IPS DF 6.9 (cell line): ENCODE measurements at places on chromosomes 1 and 21.

DNA sequence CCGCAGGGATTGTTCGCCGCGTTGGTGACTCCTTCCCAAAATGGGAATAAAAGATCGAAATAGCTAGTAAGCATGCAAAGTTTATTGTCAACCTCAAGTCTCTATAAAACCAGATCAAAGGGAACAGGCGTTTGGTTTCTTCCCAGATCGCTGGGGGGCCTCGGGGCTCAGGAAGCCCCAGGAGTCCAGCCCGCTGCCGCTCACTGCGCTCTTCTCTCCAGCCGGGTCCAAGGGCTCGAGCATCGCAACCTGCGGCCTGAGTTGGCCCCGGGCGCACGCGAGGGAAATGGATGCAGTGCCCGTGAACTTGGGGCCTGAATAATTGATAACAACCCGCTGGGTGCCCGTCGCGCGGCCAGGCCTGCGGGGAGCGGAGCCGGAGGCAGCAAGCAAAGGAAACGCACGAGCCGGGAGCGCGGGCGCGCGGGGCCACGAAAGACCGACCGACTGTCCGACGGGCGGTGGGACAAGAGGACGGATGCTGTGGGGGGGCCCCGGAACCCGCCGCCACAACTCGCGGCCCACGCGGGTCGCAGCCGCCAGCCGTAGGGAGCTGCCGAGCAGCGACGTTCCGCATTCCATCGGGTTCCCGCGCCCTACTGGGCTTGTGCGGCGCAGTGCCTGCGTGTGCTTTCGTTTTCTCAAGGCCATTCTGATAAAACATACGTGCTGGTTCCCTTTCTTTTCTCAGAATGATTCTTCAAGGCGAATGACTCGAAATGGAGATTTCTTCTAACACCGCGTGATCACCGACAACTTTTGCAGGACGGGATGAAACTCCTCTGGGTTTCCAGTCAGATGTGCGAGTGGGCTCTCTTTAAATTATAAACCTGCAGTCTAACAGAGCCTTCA is 14.0 kb upstream of the ALX3 start:
- DNase-seq, result no peak

DNA sequence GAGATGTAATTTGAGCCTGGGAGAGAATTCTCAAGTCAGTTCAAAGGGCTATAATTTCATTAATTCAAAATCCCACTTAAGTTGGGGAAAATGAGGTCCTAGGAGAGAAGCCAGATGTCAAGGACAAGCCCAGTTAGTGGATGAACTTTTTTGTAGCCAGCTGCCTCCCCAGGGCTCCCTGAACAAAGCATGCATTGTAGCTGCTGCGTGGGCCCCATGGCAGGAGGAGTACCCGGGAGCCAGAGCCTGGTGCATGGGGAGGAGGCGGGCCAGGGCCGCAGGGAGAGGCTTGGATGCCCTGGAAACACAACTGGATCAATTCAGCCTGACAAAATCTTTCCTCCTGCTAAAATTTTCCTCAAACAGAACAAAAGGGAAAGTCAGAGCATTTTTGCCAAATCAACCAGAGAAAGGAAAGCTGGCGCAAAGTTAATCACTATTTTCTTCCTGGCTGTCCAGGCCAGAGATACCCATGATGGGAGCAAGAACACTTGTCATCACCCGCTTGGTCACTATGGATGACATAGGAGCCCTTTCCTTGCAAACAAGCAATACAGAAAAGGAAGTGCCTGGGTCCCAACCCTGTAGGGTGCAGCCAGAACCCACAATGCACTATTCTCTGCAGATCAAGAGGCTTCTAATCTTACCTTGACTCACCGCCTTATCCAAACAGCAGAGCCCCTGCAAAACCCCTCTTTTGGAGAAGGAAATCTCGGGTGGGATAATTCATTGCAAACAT is 248.1 kb upstream of the RAB4A start:
- DNase-seq, result no peak

DNA sequence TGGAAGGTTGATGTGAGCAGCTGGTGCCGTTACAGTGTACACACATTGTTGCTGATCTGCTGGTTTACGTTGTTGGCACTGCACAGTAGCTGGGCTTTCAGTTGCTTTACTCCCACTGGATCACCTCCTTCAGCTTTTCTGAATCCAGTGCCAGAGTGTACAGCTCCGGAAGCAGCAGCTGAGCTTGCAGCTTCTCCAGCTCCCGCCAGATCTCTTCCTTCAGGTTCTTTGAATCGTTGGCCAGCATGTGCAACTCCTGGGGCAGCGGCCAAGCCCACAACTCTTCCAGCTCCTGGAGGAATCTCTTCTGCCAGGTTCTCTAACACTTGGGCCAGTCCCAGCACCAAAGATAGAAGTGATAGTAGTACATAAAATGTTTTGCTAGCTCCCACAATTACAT is 149.7 kb upstream of the RRP15 start:
- DNase-seq, result no peak

GRCh38 chr1:100449477-100449876 is 88.5 kb upstream of the GPR88 start:
- no peak for DNase-seq

DNA sequence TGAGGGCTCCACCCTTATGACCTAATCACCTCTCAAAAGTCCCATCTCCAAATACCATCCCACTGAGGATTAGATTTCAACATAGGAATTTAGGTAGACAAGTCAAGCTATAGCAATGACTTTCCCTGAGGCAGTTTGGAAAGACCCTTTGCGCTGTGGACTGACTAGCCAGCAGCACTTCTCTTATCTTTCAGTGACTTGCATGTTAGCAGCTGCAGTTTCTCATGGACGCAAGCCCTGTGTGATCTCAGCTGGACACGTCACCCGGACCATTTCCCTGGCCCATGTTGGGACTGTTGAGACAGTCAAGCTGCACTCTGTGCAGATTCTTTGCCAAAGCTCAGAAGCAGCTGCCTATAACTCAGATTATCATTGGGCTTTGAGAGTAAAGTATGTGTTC is 408.1 kb upstream of the USP24 start:
- DNase-seq, result no peak

- DNase-seq, result no peak
Measured at GRCh38 chr1:163912170-163912884, 590.6 kb downstream of the NUF2 start.

GRCh38 chr1:118169016-118169415 is 16.0 kb downstream of the SPAG17 start:
- DNase-seq, result no peak

- peak; percentile 68 for DNase-seq
Measured at GRCh38 chr1:119808972-119809550, 2.2 kb downstream of the REG4 start.

- no peak for DNase-seq
Measured at GRCh38 chr1:28458237-28459228, 47.3 kb upstream of the RCC1 start.

DNA sequence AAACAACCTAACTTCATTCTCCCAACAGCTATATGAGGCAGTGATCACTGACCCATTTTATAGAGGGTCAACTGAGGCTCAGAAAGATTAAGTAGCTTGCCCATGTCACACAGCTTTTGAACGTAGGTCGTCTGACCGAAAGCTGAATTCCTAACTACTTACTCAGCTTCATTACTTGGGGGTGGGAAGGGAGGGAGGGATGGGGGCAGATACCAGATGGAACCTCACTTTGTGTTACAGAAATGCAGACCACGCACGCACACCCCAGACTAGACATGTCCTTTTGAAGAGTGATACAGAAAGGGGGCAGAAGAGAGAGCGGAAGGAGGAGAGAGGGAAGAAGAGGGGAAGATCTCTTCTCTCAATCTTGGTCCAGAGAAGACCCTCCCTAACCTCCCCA is 2.3 kb downstream of the ADGRB2 start:
- DNase-seq, result no peak

- no peak for DNase-seq
Measured at GRCh38 chr21:24561291-24561690, 1046.0 kb downstream of the MRPL39 start.

DNA sequence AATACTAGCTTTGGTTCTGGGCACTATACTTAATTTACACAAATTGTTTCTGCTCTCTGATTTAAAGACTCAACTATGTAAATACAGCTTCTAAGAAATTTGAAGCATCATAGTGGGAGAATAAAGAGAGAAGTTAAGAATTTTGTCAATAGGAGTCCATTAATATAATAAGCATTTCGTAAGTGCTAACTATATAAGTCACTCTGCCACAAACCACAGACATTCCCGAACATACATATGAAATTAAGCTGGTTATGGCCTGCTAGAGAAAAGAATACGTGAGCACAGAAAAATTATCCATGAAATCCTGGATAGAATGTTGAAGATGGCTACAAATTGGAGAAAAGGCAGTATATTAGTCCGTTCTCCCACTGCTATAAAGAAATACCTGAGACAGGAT is 526.2 kb downstream of the MRPL39 start:
- no peak for DNase-seq

DNA sequence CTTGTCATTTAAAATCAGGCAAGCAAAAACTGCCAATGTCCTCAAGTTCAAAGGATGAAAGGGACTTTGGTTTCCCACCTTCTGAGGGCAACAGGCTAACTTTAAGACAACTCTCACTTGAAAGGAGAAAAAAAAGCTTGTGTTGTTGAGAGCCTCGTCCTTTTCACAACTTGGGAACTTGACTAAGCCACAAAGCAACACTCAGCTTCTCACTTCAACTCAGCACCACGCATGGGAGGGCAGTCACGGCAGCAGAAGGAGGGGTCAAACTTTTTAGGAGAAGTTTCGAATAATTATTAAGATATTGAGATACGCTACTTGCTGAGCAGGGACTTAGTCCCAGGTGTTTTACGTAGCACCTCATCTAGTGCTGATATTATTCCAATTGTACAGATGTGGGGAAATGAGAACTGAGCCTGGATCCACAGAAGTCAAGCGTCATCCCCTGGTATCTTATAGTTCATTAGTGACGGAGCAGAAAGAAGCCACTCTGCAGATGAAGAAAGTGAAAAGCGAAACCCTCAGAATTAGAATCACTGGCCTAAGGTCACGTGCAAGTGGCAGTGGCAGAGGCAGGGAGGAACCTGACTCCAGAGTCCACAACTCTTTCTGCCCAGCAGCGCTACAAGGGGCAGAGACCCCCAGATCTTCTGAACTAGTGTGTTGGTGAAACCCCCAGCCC is 83.6 kb downstream of the JAK1 start:
- DNase-seq, result no peak

- no peak for DNase-seq
Measured at GRCh38 chr1:37128091-37128490, 93.8 kb upstream of the GRIK3 start.

DNA sequence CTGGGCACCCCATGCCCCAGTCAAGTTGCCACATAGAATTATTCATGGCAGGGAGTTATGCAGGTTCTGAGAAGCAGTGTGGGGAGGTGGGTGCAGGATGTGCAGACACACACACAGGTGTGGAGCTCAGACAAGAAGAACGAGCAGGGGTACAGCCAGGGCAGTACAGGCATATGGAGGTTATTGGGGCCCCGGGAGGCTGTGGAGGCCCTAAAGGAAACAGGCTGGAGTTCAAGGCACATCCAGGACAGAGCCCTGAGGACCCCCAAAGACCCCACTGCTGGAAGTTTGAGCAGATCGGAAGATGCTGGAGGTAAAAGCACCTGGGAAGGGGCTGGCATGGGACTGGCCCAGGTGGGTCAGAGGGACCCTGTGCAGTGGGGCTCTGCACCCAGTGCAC is 171.3 kb downstream of the PSMG1 start:
- DNase-seq, result no peak

GRCh38 chr1:36107394-36107793 is 17.6 kb downstream of the COL8A2 start:
- no peak for DNase-seq

DNA sequence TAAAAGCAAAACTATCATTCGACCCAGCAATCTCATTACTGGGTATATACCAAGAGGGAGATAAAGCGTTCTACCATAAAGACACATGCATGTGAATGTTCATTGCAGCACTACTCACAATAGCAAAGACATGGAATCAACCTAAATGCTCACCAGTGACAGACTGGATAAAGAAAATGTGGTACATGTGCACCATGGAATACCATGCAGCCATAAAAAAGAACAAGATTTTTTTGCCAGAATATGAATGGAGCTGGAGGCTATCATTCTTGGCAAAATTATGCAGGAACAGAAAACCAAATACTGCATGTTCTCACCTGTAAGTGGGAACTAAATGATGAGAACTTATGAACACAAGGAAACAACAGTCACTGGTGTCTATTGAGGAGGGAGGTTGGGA is 79.7 kb downstream of the SLC16A1 start:
- no peak for DNase-seq

DNA sequence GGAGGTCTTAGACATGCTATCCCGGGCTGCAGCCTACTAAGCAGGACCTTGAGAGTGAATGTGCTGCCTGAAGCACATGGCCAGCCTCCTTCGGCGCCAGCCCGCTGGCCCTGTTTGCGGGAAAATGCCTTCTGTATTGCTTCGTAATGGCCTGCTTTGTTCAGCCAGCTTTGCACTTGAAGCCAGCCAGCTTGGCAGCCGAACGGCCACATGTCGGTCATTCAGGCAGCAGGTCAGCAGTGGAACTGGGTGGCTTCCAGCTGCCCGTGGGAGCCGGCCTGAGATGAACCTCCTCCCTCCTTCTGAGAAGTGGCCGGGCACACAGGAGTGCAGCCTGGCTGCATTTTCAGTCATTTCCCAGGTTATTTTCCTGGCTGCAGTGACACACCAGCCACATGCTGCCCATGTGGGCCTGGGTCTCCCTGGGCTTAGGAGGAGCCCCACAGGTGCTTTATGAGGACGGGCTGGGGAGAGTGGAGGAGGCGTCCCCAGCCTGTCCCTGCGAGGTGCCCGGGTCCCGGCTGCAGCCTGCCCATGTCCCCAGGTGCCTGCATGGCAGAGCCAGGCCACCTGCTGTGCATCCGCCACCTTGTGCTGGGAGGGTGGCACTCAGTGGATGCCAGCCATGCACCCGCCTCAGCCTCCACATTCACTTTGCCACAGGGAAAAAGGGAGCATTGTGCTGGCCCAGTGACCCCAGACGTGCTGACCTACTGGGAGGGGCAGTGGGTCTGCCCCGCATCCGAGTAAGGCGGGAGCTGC is 103.5 kb downstream of the SIK1 start:
- no peak for DNase-seq

DNA sequence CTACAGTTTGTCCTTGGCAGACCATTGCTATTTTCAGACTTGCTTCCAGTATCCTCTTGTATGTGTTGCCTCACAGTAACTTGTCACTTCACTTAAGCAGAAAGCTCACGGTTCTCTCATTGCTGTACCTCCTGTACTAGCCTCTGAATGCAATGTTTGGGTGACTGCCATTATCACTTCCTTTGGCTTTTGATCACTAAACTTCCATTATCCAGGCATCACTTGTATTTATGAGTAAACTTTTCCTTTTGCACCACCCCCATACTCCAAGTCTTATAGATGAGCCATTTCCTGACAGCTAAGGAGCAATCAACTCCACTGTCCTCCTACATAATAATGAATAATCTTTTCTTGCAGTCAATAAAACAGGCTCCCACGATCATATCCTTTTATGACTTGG is 255.3 kb downstream of the PDE4B start:
- DNase-seq, result no peak

DNA sequence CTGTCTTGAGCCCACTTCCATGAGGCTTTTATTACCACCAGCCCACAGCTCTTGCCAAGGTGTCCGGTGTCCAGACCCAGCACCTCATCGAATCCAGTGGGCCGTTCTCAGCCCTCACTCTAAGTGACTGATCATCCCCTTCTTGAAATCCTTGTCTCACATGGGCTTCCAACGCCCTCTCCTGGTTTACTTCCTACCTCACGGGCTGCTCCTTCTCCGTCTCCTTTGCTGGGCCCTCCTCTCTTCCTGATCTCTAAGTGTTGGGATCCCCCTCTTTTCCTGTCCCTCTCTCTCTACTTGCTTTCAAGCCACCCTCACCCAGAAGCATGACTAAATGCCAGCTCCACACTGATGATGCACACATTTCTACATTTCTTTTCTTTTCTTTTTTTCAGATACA is 9.0 kb upstream of the RHBG start:
- no peak for DNase-seq
